ENCODE measurements at places on chromosomes 2 and 18.

DNA sequence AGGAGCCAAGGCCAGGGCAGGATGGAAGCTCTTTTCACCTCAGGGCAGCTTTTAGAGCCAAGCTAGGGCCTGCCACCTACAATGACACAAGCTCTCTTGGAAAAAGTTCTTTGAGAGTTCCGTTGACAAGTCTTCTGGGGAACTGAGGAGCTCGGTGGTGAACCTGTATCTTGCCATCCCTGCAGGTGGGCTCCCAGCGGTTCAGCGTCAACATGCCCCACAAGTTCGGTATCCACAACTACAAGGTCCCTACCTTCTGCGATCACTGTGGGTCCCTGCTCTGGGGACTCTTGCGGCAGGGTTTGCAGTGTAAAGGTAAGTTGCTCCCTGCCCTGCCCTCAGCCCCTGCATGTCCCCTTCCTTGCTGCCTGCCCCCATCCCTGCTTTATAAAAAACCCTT, 312.8 kb upstream of the EPAS1 start:
- no peak for DNase-seq

DNA sequence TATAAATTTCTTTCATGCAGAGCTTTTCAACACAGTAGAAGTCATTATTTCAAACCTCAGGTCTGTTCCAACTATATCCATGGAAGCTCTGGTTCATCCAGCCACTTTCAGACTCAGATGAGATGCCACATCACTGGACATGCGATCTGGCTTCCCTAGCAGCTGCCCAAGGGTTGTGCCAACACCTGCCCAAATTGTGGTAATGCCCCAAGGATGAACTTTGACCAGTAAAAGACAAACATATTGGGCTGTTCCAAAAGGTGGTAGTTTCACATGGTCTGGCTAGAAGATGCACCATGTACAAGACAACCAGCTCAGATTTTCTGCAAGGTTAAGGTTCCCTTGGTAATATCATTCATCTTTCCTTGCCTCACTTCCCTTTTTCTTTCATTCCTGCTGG, 101.9 kb downstream of the THADA start:
- no peak for DNase-seq

DNA sequence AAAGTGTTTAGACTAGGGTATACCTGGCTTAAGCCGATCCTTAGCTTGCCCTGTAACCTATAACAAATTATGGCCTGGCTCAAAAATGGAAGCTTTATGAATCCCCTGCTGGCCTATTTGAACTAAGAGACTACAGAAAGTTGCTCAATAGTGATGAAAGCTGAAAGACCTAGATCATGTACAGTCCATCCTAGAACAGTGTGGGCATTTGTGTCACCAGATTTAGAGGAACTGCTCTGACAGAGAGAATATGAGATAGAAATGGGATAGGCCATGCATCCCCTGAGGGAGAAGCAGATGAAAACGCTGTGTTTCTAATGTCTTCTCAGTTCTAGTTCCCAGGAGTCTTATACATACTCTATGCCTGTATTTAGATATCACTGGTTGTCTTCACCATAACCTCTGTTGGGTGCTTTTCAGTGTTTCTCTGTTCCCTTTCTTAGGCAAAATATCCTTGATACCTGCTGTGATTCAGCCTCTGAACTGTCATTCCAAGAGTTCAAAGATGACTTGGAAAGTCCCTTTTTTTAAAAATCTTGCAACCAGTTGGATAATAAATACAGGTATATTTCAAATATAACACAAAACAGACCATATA, 246.9 kb upstream of the SLC39A10 start:
- DNase-seq: no peak

DNA sequence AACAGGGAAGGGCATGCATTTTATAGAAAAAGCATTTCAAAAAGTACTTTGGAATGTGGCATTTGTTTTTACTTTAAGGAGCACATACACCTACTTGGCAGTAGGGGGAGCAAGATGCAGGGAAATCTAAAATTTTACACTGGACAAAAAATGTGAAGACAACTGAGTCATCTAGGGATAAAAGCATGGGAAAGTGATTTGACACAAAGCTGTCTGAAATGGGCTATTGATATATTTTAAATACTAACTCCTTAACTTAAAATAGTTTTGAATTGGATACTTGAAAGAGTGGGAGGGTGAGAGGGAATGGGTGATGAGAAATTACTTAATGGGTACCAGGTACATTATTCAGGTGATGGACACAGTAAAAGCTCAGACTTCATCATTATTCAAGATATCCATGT, 15.8 kb downstream of the TMEM200C start:
- DNase-seq: no peak

- no peak for DNase-seq
Observed at GRCh38 chr2:169965495-169965894, 138.2 kb downstream of the UBR3 start.

DNA sequence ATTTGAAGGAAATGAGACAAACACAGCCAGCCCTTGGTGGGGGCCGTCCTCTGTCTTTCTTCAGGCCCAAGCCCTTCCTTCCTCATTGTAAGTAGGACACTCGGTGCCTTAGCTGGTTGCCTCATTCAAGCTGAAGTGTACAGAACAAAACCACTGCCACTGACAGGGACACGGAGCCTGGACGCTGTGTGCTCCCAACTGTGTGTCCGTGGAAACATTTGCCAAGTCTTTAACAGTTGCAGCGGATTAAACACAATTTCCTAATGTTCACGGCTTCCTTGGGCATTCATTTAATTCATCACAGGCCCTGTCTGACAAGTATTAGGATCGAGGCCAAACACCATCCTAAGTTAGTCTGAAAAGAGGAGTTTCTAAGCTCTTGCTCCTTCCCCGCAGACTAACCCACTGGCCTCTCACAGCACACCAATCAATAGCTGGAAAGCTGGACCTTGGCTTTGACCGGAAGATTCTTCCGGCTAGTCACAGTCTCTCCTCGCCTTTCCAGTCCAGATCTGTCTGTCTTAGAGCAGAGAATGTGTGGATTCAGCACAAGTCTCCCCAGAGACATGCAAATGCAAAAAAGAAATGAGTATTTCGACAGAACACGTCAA, 68.7 kb upstream of the ACSL3 start:
- peak; percentile 40 for DNase-seq

DNA sequence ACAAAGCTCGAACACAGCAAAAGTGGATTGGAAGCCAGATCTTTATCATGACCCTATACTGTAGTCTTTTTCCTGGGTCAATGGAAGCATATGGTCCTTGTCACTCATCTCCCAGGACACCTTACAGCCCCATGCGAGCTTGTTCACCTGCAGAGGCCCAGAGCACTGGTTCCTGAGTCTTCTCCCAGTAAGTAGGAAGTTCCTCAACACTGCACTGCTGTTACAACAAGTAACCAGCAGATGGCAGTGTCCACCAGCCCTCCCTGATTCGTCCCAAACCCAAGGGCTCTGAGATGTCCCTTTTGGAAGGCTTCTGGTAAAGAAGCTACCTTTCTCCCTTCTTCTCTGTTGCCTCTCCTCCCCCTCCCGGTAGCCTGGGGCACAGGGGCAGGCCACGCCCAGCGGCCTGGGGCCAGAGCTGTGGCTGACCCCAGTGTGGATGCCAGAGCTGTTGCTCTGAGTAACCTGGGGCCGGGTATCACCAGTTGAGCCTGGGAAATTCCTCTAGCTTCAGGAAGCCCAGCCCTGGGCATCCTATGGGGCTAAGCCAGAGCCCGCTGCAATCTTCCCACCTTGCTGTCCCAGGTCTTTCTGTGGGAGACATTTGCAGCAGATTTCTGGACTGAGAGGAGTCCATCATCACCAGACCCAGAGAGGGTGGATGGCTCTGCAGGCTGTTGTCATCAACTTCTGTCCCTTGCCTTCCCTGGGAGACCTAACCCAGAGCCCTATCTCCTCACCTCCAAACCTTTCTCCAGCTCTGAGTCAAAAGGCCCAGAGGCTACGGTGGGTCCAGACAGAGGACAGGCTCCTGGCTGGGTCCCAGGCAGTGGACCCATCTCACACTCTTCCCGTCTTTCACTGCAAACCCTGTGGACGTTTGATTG, 5.3 kb upstream of the GDF7 start:
- DNase-seq: peak; percentile 82

GRCh38 chr18:75106746-75107145, 102.2 kb downstream of the PTGR3 start:
- DNase-seq: no peak

DNA sequence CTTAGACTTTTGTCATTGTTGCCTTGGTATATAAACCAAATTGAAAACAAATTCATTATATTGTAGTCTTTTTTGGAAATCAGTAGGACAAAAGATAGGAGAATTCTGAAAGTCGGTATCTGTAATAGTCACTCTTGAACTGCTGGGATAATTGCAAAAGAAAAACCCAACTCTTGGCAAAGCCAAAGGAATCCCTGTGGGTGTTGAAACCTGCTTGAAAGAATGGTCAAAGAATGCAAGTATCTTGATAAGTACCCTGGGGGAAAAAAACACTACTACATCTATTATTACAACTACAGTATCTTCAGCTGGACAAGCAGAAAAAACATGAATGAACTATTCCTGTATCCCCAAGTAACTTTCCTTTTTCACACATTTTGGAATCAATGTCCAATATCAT, 7.3 kb upstream of the FAM237A start:
- DNase-seq: no peak

- DNase-seq: no peak
Observed at GRCh38 chr2:119480184-119480583, 44.1 kb downstream of the SCTR start.

- no peak for DNase-seq
Observed at GRCh38 chr2:237068005-237068576, 17.6 kb upstream of the COPS8 start.

- DNase-seq: peak; percentile 77
Observed at GRCh38 chr2:231929961-231930592, 3.9 kb upstream of the NPPC start.

DNA sequence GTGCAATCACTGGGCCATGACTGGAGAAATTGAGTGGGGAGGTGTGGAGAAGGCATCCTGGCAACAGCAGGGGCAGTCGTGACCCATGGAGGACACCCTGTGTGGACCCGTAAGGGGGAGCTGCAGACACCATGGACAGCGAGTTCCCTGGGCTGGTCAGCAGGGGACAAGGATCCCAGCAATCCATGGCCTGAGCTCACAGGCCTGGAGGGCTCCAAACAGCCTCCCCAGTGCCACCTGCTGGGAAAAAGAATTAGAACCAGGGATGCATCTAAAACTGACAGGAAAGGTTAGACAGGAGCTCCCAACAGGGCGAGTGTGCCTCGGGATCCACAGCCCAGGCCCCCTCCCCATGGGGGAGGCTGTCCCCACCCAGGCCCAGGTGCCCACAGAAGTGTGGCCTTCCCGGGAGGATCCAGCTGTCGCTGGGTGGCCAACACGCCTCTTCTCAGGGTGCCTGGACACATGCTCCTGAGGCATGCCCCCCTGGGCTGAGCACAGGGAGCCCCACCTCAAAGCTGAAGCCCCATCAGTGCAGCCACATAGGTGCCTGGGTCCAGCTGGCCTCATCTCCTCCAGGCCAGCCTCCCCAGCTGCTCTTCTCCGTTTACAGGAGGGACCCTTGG, 20.5 kb upstream of the KIF1A start:
- DNase-seq: peak; percentile 79

DNA sequence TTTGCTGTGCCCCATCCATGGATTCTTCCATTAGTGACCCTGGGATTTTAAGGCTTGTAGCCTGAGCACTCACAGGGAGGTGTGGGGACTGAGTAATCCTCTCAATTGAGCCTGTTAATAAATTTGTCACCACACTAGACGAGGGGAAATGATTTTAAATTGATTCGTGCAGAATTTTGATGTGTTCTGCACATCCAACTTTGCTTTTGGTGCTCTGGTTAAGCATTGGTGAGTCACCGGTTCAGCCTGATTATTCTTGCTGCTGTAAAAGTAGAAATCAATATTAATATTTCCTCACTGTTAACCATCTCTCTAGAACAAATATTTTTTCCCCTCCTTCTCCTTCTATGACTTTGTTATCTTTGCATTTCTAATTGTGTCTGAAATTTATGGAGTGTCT, 482.0 kb downstream of the TSN start:
- DNase-seq: no peak

DNA sequence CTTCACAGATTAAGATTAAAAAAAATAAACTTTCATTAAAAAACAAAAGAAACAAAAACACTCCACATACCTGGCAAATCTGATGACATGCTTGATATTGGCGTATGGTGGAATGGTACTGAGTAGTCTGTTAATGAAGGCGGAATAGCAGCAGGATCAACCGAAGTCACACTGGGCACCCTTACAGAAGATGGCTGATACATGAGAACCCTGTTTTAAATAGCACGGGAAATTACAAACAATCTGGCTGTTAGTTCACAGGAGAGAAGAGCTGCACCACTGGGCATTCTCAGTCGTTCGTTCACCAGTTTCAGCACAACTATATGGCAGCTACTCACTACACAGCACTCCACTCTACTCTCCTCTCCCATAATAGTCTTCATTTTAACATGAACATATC, 64.0 kb upstream of the ST8SIA5 start:
- DNase-seq: no peak

DNA sequence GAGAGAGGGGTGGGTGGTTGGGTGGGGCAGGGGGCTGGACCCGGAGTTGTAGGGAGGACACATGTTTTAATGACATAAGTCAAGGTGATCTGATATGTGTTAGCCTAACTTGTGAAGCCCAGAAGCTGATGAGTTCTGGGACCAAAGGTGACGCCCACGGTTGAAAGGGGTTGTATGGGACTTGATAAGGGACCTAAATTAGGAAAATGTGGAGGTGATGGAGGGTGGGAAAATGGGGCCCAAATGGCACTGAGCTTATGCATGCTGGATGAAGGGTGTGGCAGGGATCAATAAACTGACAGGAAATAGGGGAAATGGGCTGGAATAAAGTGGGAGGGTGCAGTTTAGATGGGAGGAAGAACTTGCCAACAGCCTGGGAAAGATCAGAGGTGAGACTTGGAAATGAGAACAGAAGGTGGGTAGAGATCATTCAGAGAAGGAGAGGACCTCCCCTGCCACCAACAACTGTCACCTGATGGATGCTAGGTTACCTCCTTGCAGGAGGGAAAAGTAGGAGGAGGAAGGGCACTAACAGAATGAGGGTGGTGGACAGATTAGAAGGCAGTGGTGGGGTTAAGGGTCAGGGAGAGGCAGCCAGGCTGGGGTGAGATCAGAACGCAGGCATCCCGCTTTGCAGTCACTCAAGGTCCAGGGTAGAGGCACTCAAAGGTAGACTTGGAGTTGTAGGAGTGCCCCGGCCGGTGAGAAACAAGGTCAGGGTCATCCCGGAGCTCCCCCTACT, 15.3 kb downstream of the WNT10A start:
- no peak for DNase-seq

GRCh38 chr2:189439342-189439741, 1.9 kb upstream of the WDR75 start:
- no peak for DNase-seq

DNA sequence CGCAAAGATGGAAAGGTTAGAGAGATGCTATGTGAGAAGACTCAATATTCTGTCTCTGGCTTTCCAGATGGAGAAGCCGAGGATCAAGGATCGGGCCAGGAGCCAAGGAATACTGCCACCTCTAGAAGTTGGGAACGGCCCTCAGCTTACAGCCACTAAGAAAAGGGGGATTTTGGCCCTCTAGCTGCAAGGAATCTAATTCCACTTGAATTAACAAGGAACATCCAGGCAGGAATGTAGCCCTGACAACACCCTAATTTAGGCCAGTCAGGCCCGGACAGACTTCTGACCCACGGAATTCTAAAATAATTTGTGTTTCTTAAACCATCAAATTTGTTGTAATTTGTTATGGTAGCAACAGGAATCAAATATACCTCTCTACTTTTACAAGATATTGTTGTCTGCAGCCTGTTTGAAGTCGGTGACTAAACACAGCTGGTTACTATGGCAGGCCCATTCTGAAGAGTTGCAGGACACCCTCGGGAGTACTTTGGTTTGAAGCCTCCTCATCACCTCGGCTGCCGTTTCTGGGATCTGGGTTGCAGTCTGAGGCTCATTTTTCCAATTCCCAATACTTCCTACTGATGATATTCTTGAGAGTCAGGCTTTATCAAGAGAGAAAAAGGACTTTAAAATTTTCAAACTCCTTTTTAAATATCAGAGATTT, 1131.2 kb downstream of the TSN start:
- no peak for DNase-seq

Measured in femur (tissue), 1 donor.